Left hindlimb (tissue), 1 donor: ENCODE measurements at places on chromosomes 3 and 15.

- DNase-seq, result no peak
These were observed 19.8 kb downstream of the CCR3 start for GRCh38 chr3:46261926-46262594.

DNA sequence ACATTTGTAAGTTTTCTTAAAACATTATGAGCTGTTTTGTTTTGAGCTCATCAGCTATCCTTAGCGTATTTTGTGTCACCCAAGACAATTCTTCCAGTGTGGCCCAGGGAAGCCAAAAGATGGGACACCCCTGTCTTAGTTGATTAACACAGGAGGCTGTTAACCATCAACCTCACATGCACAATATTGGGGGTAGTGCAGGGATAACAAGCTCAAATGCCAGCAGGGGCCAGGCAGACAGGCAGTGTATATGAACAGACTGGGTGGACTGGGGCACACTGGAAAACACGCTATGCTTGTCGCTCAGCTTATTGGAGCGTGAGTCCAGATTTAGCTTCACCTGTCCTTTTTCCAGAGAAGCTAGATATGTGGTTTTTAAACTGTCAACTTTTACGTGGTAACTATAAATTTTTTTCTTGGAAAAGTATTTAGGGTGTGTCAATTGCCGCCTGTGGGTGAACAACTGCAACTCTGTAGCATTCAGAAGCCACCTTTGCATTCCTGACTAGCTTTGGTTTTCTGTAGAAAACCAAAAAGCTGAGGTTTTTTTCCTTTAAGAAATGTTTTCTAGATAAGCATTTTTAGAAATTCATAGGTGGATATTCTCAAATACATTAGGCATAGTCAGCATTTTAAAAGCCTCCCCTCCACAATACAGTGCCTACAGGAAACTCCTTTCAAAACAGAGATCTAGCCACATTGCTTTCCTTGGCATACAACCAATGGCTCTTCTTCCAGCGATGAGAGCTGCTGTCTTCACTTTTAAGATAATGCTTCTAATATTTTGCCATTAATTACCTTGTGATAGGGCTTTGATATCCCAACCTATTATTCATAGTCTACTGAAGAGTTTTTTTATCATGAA is 14.6 kb downstream of the PSMD6 start:
- DNase-seq, result no peak

- no peak for DNase-seq
These were observed 8.5 kb upstream of the DAG1 start for GRCh38 chr3:49461443-49462171.

GRCh38 chr3:128946411-128946810 is 47.5 kb downstream of the CFAP92 start:
- no peak for DNase-seq

DNA sequence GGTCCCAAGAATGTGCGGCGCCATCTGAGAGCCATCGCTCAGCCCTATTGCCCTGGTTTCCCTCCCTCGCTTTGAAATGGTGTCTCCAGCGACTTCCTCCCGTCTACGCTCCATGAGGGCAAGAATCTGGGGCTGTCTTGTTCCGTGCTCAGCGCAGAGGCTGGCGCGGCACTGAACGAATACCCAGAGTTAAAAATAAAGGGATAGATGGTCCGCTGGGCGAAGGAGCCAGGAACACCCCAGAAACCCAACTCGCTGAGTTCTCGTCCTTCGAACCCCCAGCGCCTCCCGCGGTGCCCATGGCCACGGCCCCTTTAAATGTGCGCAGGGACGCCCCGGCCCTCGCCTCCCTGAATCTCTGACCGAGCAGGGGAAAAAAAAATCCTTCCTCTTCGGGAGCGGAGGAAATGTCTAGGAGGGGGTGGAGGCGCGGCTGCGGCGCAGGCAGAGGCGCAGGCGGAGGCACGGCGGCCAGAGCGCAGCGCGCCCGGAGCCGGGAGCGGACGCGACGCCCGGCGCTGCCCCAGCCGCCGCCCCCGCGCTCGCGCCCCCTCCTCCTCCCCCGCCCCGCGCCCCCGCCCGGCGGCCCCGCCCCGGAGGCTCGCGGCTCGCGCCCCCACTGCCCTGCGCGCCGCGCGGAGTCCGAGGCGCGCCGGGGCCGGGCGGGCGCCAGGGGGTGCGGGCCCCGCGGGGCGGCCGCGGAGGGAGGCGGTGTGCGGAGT is 8.5 kb upstream of the FGD5 start:
- DNase-seq, result peak; percentile 75
